ENCODE measurements at places on chromosomes 13 and 19.

- no peak for ATAC-seq
Observed at GRCh38 chr19:15253061-15253460, 20.8 kb upstream of the EPHX3 start.

- no peak for ATAC-seq
Observed at GRCh38 chr13:112986946-112987681, 18.1 kb downstream of the MCF2L start.

GRCh38 chr13:107138486-107138885 lies 570.5 kb upstream of the ARGLU1 start:
- no peak for ATAC-seq

DNA sequence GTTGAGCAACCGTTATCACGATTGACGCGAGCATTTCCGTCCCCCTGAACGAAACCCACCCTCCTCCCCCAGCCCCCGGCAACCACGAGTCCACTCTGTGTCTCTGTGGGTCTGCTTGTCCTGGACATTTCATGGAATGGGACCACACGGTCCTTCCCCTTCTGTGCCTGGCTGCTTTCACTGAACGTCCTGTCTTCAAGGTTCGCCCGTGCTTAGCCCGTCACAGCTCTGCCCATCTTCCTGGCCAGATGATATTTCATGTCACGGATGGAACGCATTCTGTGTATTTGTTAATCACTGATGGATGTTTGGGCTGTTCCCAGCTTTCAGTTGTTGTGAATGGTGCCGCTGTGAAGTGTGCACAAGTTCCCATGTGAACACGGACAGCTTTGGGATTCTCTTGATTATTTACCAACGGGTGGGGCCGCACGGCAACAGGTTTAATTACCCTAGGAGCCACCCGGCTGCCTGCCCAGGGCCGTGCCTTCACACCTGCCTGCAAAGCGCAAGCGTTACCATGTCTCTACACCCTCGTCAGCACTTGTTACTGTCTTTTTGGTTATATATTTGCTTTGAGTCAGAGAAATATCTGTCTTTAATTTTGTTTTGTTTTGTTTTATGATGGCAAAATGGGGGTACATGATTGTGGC lies 42.5 kb downstream of the RASA3 start:
- ATAC-seq: no peak

- peak; percentile 76 for ATAC-seq
Observed at GRCh38 chr19:2627319-2627829, 75.1 kb downstream of the GNG7 start.

DNA sequence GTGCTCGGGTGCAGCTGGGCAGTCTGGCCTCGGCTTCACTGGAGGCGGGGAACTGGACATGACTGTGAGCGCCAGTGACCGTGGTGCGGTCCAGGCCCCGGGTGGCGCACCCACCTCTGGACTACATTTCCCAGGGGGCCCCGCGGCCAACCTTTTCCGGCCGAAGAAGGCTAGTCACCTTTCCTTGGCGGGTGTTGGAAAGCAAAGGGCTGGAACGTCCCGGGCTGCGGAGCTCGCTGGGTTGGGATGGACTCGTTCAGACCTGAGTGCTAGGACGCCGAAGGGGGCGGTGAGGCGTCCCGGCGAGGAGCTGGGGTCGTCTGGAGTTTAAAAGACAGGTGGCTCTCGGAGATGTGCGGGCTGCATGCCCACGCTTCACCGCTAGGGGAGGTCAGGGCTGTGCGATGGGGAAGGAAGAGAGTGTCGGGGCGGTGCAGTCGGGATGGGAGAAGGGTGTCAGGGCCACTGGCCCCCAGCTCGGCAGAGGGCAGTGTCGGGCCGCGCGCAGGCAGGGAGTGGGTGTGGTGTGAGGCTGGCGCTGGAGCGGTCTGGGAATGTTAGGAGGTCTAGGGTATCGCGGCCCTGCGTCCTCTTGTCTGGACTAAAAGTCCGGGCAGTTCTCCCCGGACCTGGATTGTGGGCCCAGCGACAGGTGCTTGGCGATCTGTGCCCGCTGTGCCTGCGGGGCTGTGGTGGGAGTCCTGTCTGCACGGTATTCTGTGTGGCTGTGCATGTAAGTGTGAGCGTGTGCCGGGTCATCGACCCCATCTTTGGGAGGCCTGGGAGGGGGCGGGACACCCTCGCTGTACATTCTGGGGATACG lies 57.1 kb downstream of the ZNF568 start:
- peak; percentile 99 for ATAC-seq

DNA sequence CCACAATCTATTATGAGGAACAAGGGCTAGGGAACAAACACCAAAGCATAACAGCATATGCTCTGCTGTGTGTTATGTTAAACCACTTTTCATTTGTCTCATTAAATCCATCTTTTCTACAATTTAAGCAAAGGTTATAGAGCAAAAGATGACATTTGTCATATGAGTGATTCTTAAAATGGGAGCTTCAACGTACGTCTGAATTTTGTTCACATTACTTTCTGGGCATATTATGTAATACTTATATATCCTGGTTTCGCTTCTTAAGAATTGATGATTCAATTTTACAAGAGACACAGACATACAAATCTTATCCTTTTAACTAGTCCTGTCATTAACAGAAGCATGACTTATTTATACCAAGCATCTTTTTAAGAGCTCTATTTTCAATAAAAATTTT lies 3.3 kb upstream of the TPP2 start:
- ATAC-seq: no peak

- no peak for ATAC-seq
Observed at GRCh38 chr19:38449518-38449917, 16.0 kb downstream of the RYR1 start.

- no peak for ATAC-seq
Observed at GRCh38 chr13:25329706-25330105, 28.3 kb downstream of the NUP58 start.

DNA sequence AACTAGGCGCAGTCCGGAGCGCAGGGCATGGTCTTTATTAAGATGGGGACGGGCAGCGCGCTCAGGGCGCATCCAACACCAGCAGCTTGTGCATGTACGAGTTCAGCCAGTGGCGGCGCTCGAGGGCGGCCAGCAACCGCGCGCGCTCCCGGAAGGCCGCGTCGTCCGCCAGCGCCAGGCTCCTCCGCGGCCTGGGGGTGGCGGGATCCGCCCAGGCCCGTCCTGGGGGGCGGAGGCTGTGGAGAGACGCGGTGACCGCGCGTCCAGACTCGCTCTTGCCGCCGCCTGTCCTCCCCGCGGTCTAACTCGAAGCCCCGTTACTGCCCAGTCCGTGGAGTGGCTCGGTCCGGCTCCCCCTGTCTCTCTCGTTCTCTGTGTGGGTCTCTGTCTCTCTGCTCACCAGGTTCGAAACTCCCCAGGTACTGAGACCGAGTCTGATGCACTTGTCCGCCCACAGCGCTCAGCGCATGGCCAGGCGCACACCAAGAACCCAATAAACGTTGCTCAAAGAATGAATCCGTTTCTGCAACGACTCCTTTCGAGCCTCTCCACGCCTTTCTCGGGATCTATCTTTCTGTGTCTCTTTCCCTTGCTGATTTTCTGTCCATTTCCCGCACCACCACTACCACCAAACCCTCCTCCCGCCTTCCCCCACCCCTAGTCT lies 702 bp downstream of the PTH2 start:
- ATAC-seq: peak; percentile 68

- no peak for ATAC-seq
Observed at GRCh38 chr13:41005704-41006103, 13.4 kb downstream of the ELF1 start.

GRCh38 chr19:42553292-42554045 lies 25.2 kb upstream of the CEACAM1 start:
- peak; percentile 81 for ATAC-seq

DNA sequence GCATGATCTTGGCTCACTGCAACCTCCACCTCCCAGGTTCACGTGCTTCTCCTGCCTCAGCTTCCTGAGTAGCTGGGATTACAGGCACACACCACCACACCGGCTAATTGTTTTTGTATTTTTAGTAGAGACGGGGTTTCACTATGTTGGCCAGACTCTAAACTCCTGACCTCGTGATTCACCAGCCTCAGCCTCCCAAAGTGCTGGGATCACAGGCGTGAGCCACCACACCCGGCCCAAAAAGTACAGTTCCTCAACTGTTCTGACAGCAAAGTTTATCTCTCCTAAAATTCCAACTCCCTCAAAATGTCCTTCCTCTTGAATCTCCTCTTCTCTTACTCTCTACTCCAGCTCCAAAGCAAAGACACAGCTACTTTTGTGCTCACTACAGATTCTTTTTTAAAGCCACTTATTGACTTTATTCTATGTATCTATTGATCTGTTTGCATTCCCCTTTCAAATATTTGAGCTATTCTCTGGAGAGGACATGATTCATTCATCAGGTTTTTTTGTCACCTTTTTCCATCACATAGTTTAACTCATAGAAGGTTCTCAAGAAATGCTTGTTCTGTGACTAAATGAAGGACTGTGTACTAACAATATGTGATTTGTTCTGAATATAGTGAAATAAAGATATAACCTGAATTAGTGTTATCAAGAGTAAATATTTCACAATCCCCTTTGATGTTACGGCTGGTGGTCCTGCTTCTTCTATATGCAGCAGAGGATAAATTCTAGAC lies 142.2 kb downstream of the TBC1D4 start:
- ATAC-seq: no peak
